ENCODE measurements at places on chromosomes 2 and 18. TPM values are rescaled to one million over a fixed set of nuclear protein-coding genes. Genes with fewer than 3 reads are reported as not detected.

SCN9A gene
- not detected for total RNA-seq

SLC20A1 gene
- total RNA-seq: 69.6 TPM

SP110 gene
- total RNA-seq: 111 TPM

FBXO11 gene
- total RNA-seq: 40.3 TPM

GRCh38 chr2:86770816-86771301 lies 19.9 kb downstream of the CD8A start:
- DNase-seq: no peak

DNA sequence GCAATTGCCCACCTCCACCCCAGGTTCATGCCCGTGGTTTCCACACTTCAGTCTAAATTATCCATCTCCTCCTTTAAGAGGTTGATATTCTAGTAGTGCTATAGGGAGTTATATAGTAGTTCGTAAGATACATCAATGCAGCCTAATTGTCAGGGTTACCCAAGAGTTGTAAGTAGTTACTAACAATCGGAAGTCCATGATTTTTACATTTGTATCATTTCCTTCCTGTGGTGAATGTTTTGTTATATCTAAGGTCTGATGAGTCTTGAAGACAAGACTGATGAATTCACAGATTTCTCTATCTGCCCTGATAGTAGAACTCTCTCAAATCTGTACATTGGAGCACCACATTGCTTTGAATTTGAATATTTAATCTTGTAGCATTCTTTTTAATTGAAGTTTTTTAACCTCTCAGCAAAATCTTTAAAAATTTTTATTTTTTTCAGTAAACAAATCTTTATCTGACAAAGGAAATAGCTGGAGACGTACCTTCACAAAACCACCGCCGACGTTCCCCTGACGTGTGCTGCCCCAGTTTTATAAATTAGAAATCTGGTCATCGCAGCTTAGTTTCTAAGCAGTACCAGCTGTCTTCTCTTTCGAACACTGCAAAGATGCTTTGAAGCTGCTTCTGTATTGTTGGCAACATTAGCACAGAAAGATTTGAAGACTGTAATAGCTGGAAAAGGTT lies 264.5 kb downstream of the SOCS6 start:
- no peak for DNase-seq

GRCh38 chr2:193469251-193469650 lies 1274.5 kb upstream of the TMEFF2 start:
- no peak for DNase-seq

- peak; percentile 49 for DNase-seq
Measured at GRCh38 chr2:68741805-68742306, 7.2 kb downstream of the ARHGAP25 start.

- no peak for DNase-seq
Measured at GRCh38 chr2:144114760-144115159, 405.2 kb downstream of the ZEB2 start.

DNA sequence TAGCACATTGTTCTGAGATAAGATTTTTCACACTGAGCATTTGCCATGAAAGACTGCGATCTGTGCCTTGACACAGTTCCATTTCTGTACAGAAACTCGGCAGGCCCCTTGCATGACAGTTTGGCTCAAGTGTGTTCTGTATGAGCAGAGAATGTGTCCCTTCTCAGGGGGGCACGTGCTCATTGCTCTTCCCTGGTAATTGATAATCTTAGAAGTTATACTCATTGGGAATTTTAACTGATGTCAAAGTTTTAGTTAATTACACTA lies 171.3 kb downstream of the PTGR3 start:
- DNase-seq: no peak

DNA sequence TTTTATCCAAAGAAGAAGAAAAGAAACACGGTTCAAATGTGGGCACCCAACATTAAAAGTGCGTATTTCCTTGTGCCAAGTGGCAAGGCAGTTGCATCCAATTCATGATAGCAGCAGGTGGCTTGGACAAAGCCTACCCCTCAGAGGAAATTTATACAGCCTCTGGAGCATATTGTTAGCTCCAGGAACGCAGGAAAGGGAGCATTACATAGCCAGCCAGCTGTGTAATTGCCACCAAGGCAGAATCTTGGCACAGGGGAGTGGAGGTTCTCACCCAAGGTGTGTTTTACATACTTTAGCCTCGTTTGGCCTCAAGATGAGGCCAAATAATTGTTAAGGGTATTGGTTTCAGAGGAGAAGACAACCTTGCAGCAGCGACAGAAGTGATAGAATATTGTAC lies 526.9 kb downstream of the TMEM182 start:
- no peak for DNase-seq

DNA sequence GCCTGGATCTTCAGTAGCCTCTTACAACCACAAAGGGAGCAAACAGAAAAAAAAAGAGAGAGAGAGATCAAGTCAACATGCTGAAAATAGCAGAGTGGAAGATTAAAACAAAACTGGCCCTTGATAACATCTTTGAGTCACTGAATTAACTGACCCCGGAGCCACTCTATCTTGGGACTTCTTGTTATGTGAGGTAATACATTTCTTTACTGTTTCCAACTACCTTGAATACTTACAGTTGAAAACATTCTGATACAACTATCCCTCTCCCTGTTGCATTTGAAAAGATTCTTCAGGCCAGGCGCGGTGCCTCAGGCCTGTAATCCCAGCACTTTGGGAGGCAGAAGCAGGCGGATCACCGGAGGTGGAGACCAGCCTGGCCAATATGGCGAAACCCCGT lies 208.1 kb downstream of the MEMO1 start:
- no peak for DNase-seq

GRCh38 chr2:11079136-11079824 lies 76.0 kb upstream of the SLC66A3 start:
- DNase-seq: no peak

GRCh38 chr2:238912916-238913875 lies 65.3 kb downstream of the TWIST2 start:
- DNase-seq: no peak

All from activated CD4-positive, alpha-beta T cell treated with anti-CD3 and anti-CD28 coated beads for 36 hours (primary cell).